Myocyte (in vitro differentiated cells): ENCODE measurements at places on chromosomes 3 and 15. TPM values are rescaled to one million over a fixed set of nuclear protein-coding genes. Genes with fewer than 3 reads are reported as not detected.
A peak's percentile ranks its signal among the peaks of the same experiment; 100 is the strongest.

GRCh38 chr15:69825941-69826818 is 271.5 kb downstream of the TLE3 start:
- DNase-seq: no peak

DNA sequence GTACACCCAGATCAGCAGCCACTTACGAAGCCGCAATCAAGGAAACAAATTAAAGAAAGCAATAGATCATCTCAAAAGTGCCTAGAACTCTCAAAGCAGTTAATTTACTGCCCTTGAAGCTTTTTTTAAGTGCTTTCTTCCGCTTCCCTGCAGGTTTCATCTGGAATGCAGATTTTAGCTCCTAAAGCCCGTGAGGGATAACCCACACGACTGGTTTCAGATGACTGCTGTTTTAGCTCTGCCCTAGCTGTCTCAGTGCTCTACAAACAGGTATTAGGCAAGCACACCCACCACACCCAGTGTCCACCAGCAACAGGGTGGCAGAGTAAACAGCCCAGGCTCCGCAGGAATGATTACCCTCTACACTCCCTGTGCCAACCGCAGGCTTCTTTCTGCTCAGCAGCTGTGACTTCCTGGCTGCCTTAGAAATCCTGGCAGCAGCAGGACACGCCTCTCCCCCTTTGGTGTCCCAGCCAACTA is 126.0 kb downstream of the FMN1 start:
- DNase-seq: peak; percentile 98

ALDH1A3 gene
- 0.05 TPM in 1 of 2 replicates, not detected in the other for total RNA-seq

GRCh38 chr15:64096668-64097384 is 1.0 kb downstream of the SNX1 start:
- DNase-seq: no peak

GRCh38 chr15:33392453-33392852 is 81.7 kb downstream of the RYR3 start:
- no peak for DNase-seq

DNA sequence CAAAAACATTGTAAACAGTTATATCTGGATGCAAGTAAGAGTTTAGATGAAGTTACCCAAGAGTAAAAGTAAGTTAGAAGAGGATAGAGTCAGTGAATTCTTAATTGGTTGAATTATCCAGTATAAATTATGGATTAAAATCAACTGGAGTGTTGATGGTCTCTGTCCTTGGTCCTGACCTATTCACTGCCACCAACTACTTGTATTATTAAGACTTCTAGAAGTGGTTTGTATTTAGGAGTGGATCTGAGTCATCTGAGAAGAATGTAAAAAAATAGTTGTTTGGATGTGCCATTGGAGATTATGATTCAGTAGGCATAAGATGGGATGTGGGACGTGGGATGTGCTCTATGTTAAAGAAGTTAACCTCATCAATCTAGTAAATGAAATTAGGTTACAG is 86.4 kb downstream of the SYNPR start:
- peak; percentile 40 for DNase-seq

GRCh38 chr3:169509780-169510692 is 153.5 kb downstream of the MECOM start:
- DNase-seq: no peak

DNA sequence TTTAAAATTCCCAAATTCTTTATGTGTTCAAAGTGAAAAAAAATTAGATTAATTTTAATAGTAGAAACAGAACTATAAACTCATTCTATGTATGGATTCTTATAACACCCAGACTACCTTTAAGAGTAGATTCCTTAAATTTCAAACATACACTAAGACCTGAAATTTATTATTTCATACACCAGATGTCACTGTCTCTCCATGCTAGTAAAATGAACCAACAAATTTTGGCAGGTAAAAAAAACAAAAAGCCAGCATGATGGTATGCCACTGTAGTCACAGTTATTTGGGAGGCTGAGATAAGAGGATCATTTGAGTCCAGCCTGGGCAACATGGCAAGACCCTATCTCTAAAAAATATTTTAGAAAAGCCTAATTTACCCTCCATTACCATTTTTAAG is 461.3 kb upstream of the NAALADL2 start:
- peak; percentile 33 for DNase-seq

GRCh38 chr15:64699751-64700388 is 75.5 kb downstream of the RBPMS2 start:
- DNase-seq: peak; percentile 89

ADAMTS9 gene
- total RNA-seq: 1.0 and 5.1 TPM in 2 replicates

GRCh38 chr3:146246526-146246925 is 4.4 kb downstream of the PLSCR4 start:
- no peak for DNase-seq

GRCh38 chr15:61764981-61765380 is 295.3 kb downstream of the VPS13C start:
- DNase-seq: no peak

DNA sequence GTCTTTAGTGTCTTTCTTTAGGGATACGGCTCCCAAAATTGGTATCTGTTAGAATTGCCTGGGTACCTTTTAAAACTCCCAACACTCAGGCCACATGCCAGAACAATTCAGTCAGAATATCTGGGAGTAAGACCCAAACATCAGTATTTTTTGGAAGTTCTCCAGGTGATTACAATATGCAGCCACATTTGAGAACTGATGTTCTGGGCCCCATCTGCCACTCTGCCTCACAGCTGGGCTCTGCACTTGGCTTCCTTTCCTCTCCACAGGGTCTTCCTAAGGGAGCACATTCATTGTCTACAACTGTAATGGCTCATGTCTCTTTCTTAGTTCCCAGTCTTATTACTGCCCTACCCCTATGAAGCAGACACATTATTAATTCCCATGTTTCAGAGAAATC is 394.5 kb downstream of the MFSD1 start:
- DNase-seq: no peak

GRCh38 chr3:52056521-52056967 is at the start of gene DUSP7:
Gene DUSP7, minus strand, starts transcription at chr3:52056571. Its CDS starts 205 bp downstream, at chr3:52056366.
- peak; percentile 79 for DNase-seq

- DNase-seq: no peak
Measured at GRCh38 chr3:115626721-115627120, 3.4 kb downstream of the GAP43 start.

ITPKA gene
- 6.2 and 10.7 TPM in 2 replicates for total RNA-seq

LSMEM2 gene
- 0.47 and 2.7 TPM in 2 replicates for total RNA-seq

DNA sequence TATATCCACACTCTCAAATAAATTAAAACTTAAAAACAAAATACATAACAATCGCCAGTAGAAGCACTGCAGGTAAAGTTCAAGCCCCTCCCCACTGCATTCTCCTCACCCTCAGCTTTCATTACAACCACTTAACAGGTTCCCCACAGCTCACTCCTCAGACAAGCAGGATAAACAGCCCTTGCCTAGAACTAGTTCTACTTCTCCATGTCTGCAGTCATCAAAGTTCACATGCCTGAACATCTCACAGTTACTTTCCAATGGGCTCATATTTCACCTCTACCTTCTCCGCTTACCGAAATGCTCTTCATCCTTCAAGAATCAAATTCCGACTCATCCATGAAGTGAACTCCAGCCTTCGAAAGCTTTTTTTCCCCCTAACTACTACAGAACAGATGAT is 4.1 kb downstream of the YEATS2 start:
- no peak for DNase-seq

- DNase-seq: no peak
Measured at GRCh38 chr3:187024536-187025226, 94.4 kb downstream of the ST6GAL1 start.

UBE2Q2 gene
- 67.0 and 67.5 TPM in 2 replicates for total RNA-seq

GRCh38 chr15:51131596-51132290 is 37.0 kb upstream of the TNFAIP8L3 start:
- DNase-seq: no peak

DNA sequence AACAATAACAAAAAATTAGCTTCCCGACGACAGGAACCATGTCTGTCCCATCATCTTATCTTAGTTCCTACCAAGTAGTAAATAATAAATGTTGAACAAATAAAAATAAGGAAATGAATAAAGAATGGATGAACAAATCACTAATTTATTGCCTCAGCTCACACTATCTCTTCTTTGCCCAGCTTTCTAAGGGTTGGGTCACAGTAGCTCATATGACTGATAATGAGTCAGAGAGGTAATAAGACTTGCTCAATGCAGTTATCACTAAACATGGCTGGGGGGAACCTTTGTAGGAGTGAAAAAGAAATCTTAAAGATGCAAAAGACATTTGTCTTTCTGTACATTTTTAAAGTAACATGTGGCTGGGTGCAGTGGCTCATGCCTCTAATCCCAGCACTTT is 182.2 kb downstream of the WDR76 start:
- DNase-seq: no peak

- DNase-seq: no peak
Measured at GRCh38 chr3:189573004-189573403, 58.2 kb upstream of the TP63 start.

GRCh38 chr15:81331600-81331999 is 7.7 kb upstream of the STARD5 start:
- DNase-seq: no peak

SEMA3G gene
- 0.68 and 1.9 TPM in 2 replicates for total RNA-seq

- DNase-seq: no peak
Measured at GRCh38 chr15:74383695-74384565, 16.5 kb upstream of the CYP11A1 start.

FYTTD1 gene
- 103 and 107 TPM in 2 replicates for total RNA-seq

DNA sequence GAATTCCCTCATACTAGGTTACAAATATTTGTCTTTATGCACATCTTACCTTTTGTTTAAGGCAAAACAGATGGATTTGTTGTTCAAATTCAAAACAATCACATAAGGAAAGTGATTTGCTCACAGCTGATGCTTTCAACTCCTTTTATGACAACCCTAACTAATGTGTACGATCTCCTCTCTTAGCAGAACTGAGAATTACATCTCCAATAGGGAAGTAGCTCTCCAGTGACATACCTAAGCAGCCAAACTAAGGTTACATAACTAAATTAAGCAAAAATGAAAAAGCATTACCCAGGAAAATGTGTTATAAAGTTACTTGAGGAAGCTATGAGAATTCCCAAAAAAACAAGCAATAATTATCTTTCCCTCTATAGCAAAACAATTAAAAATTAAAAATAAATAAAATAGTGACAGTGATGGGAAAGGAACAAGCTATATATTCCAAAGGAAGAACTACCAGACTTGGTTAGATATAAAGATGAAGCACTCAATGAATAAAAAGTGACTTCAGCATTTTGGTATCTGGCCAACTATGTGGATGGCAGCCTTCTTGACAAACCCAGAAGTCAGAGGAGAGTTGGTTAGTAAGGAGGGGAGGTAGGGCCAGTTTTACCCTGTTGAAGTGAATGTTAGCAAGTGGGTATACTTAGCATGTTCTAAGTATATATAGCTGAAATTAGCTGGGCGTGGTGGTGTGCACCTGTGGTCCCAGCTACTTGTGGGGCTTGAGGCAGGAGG is 32.4 kb downstream of the PEAK1 start:
- peak; percentile 51 for DNase-seq

- DNase-seq: no peak
Measured at GRCh38 chr3:105564546-105565288, 198.0 kb downstream of the ALCAM start.

TP63 gene
- 2.5 and 2.6 TPM in 2 replicates for total RNA-seq

DNA sequence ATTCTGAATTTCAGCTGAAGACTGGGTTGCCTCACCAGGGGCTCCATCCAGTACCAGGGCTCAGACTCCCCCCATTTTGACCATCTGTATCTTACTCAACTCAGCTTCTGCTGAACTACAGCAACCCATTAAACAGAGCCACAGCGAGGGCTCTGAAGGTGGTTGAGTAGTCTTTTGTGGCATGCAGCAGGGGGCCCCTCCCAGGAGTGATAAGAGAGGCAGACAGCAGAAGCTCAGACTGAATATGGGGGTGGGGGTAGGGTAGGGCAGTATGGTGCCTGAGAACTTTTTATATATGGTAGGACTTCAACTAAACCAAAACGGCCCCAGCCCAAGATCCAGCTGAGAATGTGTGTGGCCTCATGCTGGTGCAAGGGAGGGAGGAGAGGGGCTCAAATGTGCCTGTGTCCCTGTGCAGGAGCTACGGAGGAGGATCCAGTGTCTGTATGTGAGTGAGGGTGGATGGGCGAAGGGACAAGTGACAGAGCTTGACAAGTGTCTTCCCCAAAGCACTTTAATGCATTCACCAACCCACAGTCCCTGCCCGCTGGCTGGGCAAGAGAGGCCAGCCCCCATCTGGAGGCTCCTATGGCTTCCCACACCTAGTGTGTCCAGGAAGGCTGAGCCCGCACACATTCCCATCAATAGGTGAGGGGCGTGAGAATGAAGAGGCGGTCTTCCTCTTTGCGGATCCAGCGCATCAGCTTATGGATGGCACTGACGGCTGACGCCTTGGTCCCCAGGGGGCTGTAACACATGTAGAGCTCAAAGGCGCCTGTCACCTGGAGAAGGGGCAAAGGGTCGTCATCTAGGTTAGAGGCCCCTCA is 4.9 kb upstream of the MST1R start:
- DNase-seq: no peak

DNA sequence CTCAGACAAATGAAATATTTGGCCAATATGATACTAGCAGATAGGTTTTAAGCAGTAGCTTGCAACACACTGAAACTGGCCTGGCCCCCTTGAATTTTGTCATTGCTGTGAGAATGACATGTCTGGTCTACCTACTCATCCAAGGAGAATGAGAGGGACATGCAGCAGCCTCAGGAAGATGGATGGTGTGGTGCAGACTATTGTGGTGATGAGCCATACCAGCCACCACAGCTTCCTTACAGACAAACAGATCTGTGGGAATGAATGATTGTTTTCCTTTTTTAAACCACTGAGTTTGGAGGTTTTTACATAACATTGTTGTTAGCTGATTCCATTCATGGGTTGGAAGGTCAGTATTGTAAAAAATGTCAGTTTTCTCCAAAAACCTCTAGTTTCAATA is 133.7 kb upstream of the POU1F1 start:
- DNase-seq: no peak

DNA sequence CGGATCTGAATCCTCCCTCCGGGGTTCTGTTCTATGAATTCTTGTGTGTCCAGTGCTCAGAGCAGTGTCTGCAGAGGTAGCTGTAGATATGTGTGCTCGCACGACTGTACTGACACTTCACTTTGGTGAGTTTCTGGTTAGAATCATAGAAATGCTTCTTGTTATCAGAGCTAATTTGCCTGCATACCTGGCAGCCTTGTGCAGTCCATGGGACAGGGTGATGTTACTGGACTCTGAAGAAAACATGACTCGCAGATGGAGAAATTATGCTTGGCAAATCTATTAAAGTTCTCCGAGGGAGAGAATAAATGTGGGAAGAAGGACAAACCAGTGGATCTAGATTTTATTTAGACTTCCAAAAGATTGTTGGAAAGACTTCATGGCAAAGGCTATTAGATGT is 12.2 kb downstream of the CGNL1 start:
- no peak for DNase-seq
